BJ (cell line): ENCODE measurements at places on chromosomes 2 and 18. TPM values are rescaled to one million over a fixed set of nuclear protein-coding genes. Genes with fewer than 3 reads are reported as not detected.

Gene KCNIP3
- polyA plus RNA-seq: 3.1 and 4.1 TPM in 2 replicates

DNA sequence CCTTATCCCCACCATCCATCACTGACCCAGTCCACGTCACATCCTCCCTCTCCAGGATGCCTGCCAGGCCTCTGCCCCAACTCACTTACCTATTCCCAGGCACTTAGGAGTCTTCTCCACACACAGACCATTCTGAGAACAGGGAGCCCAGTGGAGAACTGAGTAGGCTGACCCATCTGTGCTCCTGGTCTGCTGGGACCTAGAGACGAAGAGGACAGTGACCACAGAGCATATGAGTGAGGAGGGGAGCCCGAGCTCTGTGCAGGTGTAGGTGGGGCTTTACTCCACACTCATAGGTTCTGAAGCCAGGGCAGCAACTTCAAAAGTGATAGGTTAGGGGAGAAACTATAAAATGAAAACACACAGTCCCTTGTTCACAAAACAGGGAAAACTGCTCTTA is 130.0 kb downstream of the NDUFA10 start:
- DNase-seq: no peak

DNA sequence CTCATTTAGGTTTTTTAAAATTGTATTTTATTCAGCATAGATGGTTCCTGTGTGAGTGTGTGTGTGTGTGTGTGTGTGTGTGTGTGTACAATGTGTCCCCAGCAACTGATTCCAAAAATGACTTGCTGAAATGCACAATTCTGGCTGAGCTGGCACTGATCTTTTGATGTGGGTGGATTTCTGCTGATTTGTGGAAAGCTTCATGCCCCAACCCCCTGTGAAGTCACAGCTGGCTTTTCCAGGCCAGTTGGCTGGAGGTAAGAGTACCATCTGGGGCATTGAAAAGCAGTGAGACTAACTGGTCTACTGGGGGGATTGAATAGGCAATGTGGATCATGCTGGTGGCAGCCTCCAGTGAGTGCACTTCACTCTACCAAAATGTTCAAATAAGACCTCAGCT is 187.2 kb downstream of the LRRTM1 start:
- DNase-seq: no peak

- no peak for DNase-seq
Measured at GRCh38 chr18:35291166-35291565, 1.1 kb upstream of the ZSCAN30 start.

GRCh38 chr2:191863988-191864387 is 17.1 kb upstream of the CAVIN2 start:
- DNase-seq: no peak

DNA sequence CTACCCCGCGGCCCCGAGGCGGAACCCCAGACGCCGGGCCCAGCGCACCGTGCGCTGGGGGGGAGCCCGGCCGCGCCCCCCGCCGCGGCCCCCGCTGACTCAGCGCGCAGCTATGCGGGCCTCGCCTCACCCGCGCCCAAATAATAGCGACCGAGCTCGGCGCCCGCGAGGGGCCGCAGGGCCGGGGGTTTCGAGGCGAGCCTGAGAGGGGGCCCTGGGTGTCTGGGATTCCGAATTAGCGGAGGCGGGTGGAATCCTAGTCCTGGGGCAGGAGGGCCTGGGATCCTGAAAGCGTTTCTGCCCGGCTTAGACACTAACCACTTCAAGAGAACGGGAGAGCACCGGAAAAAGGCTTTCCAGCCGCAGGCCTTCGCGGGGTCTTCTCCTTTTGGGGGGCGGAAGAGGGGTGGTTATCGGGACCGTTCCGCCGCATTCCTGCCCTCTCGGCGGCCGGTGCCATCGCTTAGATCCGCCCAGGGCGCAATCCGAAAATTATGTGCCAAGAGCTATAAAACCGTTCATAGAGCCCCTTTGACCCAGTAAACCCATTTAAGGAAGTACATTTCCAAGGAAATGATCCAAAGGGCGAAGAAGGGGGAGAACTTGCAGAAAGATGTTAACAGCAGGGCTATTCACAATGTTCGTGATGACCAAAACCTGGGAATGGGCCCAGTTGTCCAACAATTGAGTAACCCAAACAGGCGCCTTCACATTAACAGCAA is 681 bp upstream of the ROCK2 start:
- peak; percentile 81 for DNase-seq

DNA sequence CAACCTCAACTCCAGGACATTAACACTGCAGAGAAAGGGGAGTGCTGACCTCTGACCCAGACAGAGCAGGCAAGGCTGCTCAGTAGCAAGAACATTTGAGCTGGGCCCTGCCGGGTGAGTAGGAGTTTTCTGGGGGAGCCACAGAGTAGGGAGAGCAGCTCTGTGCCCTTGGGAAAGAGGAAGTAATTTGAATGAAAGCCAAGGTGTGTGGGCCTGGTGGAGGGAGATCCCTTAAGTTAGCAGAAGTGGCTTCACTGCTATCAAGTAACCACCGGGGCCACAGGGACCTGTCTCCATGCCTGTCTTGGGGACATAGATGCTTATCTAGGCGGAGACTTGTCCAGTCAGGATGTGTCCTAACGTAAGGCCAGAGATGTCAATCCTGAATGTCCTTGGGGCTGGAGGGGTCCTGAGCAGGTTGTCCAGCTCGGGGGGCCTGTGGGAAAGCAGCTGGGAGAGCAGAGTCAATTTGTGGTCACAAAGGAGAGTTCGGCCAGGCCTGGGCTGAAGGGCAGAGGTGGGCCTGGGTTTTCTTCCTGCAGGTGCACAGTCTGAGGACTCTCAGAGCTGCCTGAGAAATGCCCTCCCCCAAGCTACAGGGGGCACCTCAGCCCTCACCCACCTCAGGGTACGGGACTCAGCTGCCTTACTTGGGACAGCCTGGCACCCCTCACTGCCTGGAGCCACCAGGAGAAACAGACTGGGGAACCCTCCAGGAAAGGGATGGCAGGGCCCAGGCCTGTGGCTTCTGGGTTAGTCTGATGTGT is 15.0 kb upstream of the OTOF start:
- no peak for DNase-seq

Gene INPP5D
- polyA plus RNA-seq: 0.26 and 0.38 TPM in 2 replicates

GRCh38 chr2:48313036-48313877 is 216.7 kb upstream of the STON1 start:
- DNase-seq: no peak

GRCh38 chr2:195313962-195314361 is 343.1 kb upstream of the SLC39A10 start:
- no peak for DNase-seq

DNA sequence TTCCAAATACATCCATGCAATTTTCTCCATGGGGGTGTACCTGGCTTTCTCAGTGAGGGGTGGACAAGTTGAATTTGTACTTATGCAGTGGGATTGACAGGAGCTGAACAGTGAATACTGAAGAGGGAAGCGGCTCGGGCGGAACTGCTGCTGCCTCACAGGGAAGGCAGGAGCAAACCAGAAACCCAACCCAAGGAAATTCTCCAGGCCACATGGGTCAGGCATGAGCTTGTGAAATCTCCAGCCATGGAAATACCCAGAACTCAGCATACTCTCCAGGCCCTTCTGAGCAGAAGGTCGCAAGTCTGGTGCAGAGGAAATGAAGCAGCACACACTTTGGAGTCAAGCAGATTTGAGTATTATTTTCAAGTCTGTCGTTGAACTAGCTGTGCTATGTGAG is 26.5 kb upstream of the INO80C start:
- DNase-seq: no peak

Gene FEV
- polyA plus RNA-seq: not detected in 2 replicates

DNA sequence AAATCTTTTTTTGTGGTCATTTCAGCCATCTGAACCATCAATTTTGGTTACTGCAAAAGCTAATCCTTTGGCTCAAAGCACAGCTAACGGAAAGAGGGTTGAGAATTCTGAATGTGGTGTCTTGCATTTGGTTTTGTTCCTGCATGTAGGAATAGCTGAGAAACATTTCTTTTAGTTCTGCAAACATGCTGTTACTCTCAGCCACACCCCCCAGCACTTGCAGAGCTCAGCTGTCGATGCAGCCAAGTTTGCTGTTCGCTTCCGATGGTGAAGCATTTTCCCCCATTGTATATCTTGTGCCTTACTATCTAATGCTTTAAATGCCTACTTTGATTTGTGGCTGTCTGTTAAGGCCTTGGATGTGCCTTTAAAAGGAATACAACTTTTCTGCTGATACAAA is 294.9 kb upstream of the FANCL start:
- DNase-seq: no peak

- DNase-seq: no peak
Measured at GRCh38 chr2:142422769-142423168, 292.0 kb upstream of the LRP1B start.

DNA sequence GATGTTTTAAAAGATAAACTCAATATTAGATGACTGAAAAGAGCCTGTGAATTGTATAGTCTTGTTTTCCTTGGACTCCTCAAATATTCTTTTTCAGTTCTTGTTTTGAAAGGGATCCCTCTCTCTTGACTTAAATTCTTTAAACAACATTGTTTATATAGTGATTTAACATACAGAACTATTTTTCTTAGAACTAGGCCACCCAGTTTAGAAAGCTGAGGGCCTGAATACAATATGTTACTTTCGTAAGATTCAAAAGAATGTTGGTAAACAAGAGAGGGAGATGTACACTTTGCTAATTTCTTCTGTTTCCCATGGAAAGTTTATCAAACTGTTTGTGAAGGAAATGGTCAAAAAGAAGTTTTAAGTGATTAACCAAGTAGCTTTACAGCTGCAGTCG is 5.5 kb upstream of the TSPYL6 start:
- DNase-seq: no peak
